Activated T-cell treated with anti-CD3 and anti-CD28 coated beads, Interleukin-2, amount 50 U/mL, for 4 hours (primary cell): ENCODE measurements at places on chromosomes 1 and 21. TPM values are rescaled to one million over a fixed set of nuclear protein-coding genes. Genes with fewer than 3 reads are reported as not detected.

The CYP4A22 gene
- total RNA-seq: not detected

The SLC30A10 gene
- total RNA-seq: not detected

The ARV1 gene
- 15.9 TPM for total RNA-seq

DNA sequence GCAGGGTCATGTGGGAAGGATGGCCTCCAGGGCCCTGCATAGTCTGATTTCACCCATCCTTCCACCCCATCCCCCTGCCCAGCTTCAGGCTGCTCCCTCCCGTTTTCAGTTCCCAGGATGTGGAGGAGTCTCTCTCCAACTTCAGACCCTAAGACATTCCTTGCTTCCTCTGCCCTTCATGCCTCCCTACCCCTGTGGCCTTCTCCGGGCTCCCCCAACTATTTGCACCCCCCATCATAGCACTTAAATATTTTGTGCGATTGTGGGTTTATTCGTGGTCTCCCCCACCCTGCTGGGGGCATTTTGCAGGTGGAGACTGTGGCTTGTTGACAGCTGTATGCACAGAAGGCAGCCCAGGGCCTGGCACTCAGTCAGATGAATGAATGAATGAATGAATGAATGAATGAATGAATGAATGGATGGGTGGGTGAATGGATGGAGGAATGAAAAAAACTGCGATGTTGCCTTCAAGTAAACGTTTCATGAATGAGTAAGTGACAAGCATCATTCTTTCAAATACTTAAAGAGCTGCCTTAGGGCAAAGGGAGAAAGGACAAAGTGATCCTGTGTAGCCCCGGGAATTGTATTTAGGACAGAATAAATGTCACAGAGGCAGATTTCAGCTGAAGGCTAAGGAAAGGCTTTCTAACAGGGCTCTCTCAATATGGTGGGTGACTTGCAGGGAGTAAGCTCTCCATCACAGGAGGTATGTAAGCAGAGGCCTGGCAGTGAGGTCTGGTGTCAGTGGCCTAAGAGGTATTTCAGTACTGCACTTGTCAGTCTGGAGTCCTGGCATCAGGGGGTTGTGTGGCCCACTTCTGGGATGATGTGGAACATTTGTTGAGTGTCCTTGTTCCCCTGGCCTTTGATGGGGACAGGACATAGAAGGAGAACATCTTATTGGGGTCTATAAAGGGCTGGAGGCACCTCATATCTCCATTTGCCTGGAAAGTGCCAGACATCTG lies 156.4 kb downstream of the PTPRU start:
- DNase-seq: no peak

- no peak for DNase-seq
Observed at GRCh38 chr1:248847956-248848561, 10.0 kb downstream of the ZNF672 start.

DNA sequence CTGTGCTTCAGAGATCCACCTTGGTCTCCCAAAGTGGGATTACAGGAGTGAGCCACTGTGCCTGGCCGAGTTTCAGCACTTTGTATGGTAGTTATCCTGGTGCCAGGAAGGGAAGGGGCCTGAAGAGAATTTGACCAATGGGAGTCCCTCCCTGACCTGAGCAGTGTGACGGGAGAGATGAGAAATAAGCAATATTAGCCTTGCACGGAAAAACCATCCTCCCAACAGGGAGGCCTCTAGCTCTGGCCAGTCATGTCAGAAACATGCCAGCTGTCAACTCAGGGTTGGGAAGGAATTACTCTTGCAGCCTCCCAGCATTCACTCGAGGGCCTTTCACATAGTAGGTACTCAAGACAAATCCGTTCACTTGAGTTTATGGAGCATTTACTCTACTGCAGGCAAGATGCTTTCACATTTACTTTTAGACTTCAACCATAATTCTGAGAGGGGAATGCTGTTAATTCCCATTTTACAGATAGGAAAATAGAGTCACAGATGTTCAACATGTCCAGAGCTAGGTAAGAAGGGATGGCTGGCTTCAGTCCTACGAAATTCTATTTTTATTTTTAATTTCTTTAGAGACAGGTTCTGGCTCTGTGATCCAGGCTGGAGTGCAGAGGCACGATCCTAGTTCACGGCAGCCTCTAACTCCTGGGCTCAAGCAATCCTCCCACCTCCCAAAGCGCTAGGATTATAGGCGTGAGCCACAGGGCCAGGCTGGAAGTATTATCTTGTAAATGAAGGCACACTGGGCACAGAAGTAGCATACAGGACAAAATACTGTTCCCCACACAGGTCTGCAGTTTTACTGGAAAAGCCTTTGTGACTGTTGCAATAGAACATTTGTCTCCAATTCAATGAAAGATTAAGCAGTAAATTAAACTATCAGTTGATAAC lies 3.2 kb upstream of the ATP13A2 start:
- no peak for DNase-seq

GRCh38 chr1:20107796-20108195 lies 11.5 kb downstream of the PLA2G2D start:
- no peak for DNase-seq

GRCh38 chr21:38343691-38344090 lies 86.9 kb downstream of the KCNJ15 start:
- no peak for DNase-seq
